ENCODE measurements at places on chromosomes 2 and 18.

DNA sequence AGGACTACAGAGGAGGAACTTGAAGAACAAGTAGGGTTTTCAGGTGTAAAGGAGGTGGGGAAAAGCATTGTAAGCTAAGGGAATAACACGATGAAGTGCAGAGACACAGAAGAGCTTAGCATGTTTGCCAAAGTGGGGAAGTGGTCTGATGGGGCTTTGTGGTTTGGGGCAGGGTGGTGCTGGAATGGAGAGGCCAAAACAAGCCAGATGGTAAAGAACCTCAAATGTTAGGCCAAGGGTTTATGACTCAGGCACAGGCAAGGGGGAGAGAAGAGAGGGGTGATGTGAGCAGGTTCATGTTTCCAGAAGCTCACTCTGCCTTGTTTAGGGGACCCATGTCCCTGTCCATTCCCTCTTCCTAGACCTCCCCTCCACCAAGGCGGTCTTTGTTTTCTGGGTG lies 104.5 kb upstream of the YWHAQ start:
- H3K27ac ChIP-seq: no peak overlapping the region
- peaks cover 21% of the 10 kb centered on the region for H3K4me1 ChIP-seq
- no peaks in the 10 kb centered on the region for H3K27me3 ChIP-seq
- no peaks in the 10 kb centered on the region for H3K36me3 ChIP-seq
- DNase-seq: no peak
- H3K4me3 ChIP-seq: no peak overlapping the region

GRCh38 chr2:74304332-74305148 lies 38.7 kb downstream of the SLC4A5 start:
- no peak for DNase-seq
- no peak overlapping the region for H3K4me3 ChIP-seq
- no peaks in the 10 kb centered on the region for H3K36me3 ChIP-seq
- H3K4me1 ChIP-seq: no peaks in the 10 kb centered on the region

GRCh38 chr2:20326163-20326780 lies 24.4 kb downstream of the PUM2 start:
- H3K4me1 ChIP-seq: peaks cover 17% of the 10 kb centered on the region
- H3K27ac ChIP-seq: peak overlapping the region; percentile 2
- H3K4me3 ChIP-seq: no peak overlapping the region
- H3K36me3 ChIP-seq: no peaks in the 10 kb centered on the region
- H3K27me3 ChIP-seq: no peaks in the 10 kb centered on the region

DNA sequence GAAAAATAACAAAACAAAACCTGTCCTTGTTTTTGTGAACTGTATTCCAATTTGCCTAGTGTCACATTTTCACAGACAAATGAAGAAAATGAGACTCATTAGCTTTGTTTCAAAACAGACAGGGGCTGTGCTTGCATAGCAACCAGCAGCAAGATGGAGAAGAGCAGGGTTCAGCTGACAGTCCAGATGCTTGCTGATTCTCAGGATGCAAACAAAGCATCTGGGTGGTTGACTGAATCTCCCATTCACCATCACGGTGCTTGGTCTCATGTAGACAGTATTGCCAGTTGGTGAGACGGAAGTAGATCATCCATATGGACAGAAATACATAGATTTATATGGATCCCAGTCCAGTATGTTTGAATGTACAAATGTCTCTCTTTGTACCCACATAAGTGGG lies 326.8 kb downstream of the CCDC85A start:
- H3K4me3 ChIP-seq: no peak overlapping the region
- no peaks in the 10 kb centered on the region for H3K27me3 ChIP-seq
- no peak overlapping the region for H3K27ac ChIP-seq
- no peak for DNase-seq

DNA sequence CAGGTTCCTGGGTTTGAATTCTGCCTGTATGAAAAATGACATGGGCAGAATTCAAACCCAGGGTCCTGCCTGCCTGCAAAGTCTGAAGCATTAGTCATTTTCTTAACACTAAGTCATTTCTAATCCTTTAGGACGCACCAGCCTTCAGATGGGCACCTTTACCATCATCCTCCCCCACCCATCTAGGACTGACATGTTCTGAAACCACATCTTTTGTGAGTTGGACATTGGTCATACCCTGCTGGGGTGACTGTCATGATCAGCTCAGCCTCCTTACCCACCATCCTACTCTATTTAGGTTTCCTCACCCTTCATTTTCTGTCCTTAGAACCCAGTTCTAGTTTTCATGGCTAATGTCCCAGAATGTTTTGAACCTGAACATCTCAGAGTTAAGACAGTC lies 104.9 kb downstream of the TRIB2 start:
- H3K27ac ChIP-seq: no peak overlapping the region
- no peaks in the 10 kb centered on the region for H3K27me3 ChIP-seq
- H3K4me3 ChIP-seq: no peak overlapping the region
- H3K36me3 ChIP-seq: no peaks in the 10 kb centered on the region

GRCh38 chr18:59303006-59303405 lies 15.4 kb downstream of the CPLX4 start:
- H3K27ac ChIP-seq: no peak overlapping the region
- H3K4me1 ChIP-seq: no peaks in the 10 kb centered on the region

DNA sequence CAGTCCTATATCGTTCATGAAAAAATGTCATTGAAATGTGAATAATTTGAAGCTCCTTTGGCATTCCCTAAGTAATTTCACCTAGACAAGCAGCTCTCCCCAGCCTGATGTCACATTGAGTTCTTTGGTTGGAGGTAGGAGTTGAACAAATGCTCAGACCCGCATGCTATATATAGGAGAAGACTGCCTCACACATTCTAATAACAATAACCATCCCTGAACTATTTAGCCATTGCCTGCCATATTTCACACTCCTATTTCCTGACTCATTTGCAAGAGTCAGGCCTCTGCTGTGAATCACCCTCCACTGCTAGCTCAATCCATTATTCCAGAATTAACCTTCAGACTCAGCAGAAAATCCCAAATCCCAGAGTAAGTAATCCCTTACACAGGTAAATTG lies 256.6 kb upstream of the ACVR2A start:
- no peaks in the 10 kb centered on the region for H3K36me3 ChIP-seq
- no peaks in the 10 kb centered on the region for H3K27me3 ChIP-seq
- no peak overlapping the region for H3K27ac ChIP-seq
- H3K4me3 ChIP-seq: no peak overlapping the region

- no peaks in the 10 kb centered on the region for H3K27me3 ChIP-seq
- no peak overlapping the region for H3K27ac ChIP-seq
- DNase-seq: no peak
- H3K4me3 ChIP-seq: no peak overlapping the region
- H3K4me1 ChIP-seq: peaks cover 6% of the 10 kb centered on the region
These were observed 71.0 kb upstream of the MMADHC start for GRCh38 chr2:149658553-149658952.

GRCh38 chr2:65710356-65710755 lies 278.0 kb upstream of the SPRED2 start:
- no peak for DNase-seq
- no peak overlapping the region for H3K4me3 ChIP-seq

- no peak for DNase-seq
- peaks cover 17% of the 10 kb centered on the region for H3K36me3 ChIP-seq
- no peak overlapping the region for H3K4me3 ChIP-seq
- H3K27me3 ChIP-seq: no peaks in the 10 kb centered on the region
- H3K27ac ChIP-seq: no peak overlapping the region
- H3K4me1 ChIP-seq: no peaks in the 10 kb centered on the region
These were observed 63.7 kb downstream of the ROCK2 start for GRCh38 chr2:11280713-11281112.

DNA sequence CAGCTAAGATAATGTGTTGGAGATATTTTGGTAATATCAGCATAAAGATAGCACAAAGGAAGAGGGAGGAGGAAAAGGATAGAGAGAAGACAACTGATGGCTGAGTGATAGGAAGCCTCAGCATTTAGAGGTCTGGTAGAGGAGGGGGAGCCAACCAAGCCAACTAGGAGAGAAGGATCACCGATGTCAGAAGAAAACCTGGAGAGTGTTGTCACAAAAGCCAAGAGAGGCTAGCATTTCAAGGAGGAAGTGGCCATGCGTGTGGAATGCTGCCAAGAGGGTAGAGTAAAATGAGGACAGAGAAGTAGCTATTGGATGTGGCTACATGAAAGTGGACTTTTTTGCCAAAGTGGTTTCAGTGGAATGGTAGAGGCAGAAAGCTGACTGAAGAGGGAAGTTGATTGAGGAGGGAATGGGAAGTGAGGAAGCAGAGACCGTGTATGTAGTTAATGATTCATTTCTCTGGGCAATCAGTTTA lies 34.3 kb downstream of the LCLAT1 start:
- no peaks in the 10 kb centered on the region for H3K36me3 ChIP-seq
- no peak overlapping the region for H3K4me3 ChIP-seq
- peak overlapping the region; percentile 60 for H3K27ac ChIP-seq
- H3K4me1 ChIP-seq: peaks cover 20% of the 10 kb centered on the region
- H3K27me3 ChIP-seq: no peaks in the 10 kb centered on the region
- DNase-seq: peak; percentile 31

DNA sequence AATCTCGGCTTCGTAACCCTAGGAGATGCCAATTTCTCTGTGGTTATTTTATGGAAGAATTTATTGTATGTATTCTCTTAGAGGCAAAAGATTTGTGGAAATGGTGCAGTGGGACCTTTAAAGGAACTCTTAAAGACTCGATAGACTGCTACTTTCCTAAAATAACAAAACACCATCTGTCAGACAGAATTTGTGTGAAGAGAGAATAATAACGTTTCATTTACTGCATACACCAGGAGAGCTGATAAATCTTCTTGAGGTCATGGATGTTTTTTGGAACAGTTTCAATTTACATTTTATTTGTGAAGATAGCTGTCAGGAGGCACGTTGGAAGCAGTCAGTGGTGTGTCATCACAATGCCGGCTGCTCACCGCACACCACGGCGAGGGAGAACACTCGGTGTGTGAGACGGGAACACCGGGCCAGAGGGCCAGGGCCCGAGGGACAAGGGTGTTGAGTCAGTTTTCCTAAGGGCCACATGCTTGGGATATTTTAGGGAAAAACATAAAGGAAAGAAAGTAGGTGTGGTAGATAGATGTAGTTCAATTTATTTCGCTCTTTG lies 1681.0 kb upstream of the DDX18 start:
- H3K4me1 ChIP-seq: no peaks in the 10 kb centered on the region
- H3K36me3 ChIP-seq: no peaks in the 10 kb centered on the region
- H3K27me3 ChIP-seq: no peaks in the 10 kb centered on the region
- H3K27ac ChIP-seq: no peak overlapping the region

DNA sequence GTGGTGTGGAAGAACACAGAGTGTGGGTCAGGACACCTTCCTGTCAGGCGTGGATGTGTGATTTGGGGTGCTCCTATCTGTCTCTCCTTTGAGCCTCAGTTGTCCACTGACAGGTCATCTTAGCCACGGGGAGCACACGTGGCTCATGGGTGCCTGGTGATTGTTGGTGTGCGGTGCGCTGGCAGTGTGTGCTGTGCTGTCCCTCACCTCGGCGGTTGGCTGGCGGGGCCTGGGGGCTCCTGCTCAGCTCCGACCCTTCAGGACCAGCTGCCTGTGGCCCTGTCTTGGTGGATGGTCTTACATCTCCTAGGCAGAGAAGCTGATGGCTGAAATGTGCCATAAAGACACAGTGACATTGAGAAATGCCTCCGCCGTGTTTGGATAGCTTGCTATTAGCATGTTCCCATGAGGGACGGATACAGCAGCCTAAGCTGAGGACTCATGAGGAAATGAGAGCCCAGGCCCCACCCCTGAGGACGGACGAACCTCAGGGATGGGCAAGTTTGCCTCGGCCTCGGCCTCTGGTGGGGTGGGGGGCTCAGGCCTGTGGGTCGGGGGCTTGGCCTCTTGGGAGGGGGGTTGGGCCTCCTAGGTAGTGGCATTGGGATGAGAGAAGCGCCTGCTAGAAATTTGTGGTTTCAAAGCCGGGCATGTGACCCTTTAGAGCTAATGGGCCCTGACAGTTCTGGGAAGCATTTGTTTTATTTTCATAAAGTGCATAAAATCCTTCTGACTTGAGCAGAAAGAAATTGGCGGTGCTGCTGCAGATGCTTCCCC lies 20.3 kb upstream of the ASB1 start:
- DNase-seq: no peak
- peaks cover 5% of the 10 kb centered on the region for H3K4me1 ChIP-seq
- H3K27me3 ChIP-seq: no peaks in the 10 kb centered on the region
- no peak overlapping the region for H3K27ac ChIP-seq
- no peaks in the 10 kb centered on the region for H3K36me3 ChIP-seq

GRCh38 chr2:20419752-20420151 lies 27.1 kb upstream of the RHOB start:
- no peaks in the 10 kb centered on the region for H3K36me3 ChIP-seq
- H3K27ac ChIP-seq: peak overlapping the region; percentile 49
- H3K27me3 ChIP-seq: no peaks in the 10 kb centered on the region

GRCh38 chr18:13338318-13338717 lies 119.8 kb downstream of the LDLRAD4 start:
- no peak overlapping the region for H3K4me3 ChIP-seq
- H3K27me3 ChIP-seq: no peaks in the 10 kb centered on the region
- no peak overlapping the region for H3K27ac ChIP-seq
- H3K4me1 ChIP-seq: no peaks in the 10 kb centered on the region
- no peaks in the 10 kb centered on the region for H3K36me3 ChIP-seq

GRCh38 chr2:173048522-173048896 lies 27.1 kb upstream of the MAP3K20 start:
- H3K36me3 ChIP-seq: no peaks in the 10 kb centered on the region
- H3K4me1 ChIP-seq: peaks cover 38% of the 10 kb centered on the region
- no peak overlapping the region for H3K4me3 ChIP-seq
- no peaks in the 10 kb centered on the region for H3K27me3 ChIP-seq
- peak overlapping the region; percentile 72 for H3K27ac ChIP-seq

DNA sequence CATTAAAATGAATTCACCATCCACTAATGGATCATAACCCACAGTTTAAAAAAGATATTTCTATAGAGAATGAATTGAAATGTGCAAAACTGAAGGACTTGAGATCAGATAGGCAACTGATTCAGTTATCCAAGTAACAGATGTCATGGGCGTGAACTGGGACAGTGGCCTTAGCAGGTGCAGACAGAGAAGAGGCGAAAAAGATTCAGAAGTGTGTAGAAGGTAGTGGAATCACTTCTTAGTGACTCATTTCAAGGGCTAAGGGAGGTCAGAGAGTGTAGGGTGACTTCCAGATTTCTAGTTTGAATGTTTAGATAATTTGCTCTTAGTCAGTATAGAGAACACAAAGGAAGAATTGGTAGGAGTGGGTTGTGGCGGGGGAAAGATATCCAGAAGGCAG lies 79.7 kb downstream of the EHBP1 start:
- peaks cover 4% of the 10 kb centered on the region for H3K4me1 ChIP-seq
- no peak overlapping the region for H3K4me3 ChIP-seq
- DNase-seq: no peak
- no peaks in the 10 kb centered on the region for H3K27me3 ChIP-seq

- no peaks in the 10 kb centered on the region for H3K4me1 ChIP-seq
- H3K27me3 ChIP-seq: peaks cover 5% of the 10 kb centered on the region
- no peak overlapping the region for H3K4me3 ChIP-seq
- DNase-seq: no peak
- H3K36me3 ChIP-seq: no peaks in the 10 kb centered on the region
These were observed 68.1 kb upstream of the ACKR3 start for GRCh38 chr2:236501531-236501930.

DNA sequence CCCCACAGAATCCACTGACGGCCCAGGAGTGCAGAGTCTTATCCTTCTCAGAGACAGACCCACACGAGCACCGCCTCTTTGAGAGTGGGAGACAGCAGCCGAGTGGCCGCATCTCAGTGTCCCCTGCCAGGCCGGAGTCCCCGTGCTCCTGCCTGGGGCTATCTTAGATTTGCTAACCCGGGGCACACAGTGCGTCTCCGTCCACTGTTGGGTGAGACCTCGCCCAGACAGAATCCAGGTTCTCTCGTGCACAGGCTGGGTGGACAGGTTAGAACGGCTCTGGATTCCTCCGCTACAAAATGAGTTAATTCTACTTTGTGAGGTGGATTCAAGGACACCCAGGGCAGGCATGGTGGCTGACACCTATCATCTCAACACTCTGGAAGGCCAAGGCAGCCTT lies 88.3 kb downstream of the ZNF516 start:
- H3K36me3 ChIP-seq: no peaks in the 10 kb centered on the region
- no peak for DNase-seq
- H3K27ac ChIP-seq: no peak overlapping the region
- no peaks in the 10 kb centered on the region for H3K27me3 ChIP-seq

Measured in transverse colon (tissue), 4 donors.